AG20443 (cell line): ENCODE measurements at places on chromosomes 2 and 18.

- no peak for DNase-seq
Measured at GRCh38 chr2:16050908-16051489, 110.6 kb downstream of the MYCN start.

DNA sequence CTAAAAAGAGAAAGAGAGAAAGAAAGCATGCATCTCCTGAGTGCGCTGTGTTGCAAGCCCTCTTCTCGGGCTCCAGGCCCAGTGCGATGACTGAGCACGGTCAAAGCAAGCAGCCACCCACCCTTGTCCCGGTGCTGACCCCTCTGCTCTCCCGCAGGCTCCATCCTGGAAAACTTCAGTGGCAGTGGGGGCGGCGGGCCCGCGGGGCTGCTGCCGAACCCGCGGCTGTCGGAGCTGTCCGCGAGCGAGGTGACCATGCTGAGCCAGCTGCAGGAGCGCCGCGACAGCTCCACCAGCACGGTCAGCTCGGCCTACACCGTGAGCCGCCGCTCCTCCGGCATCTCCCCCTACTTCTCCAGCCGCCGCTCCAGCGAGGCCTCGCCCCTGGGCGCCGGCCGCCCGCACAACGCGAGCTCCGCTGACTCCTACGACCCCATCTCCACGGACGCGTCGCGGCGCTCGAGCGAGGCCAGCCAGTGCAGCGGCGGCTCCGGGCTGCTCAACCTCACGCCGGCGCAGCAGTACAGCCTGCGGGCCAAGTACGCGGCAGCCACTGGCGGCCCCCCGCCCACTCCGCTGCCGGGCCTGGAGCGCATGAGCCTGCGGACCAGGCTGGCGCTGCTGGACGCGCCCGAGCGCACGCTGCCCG lies 252.5 kb downstream of the GLI2 start:
- no peak for DNase-seq

DNA sequence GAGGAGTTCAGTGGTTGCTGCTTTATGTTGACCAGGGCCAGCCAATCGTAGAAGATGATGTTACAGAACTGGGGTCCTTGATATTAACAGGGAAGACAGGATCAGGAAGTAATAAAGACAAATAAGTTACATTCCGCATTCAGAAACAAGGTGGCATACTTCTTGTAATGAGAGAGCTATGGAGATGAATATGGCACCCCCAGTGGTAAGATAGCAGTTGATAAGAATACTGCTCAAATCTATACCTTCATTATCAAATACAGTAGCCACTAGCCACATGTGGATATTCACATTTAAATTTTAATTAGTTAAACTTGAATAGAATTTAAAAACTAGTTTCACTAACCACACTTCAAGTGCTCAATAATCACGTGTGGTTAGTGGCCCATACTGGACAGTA lies 290.4 kb upstream of the RBMS1 start:
- no peak for DNase-seq

DNA sequence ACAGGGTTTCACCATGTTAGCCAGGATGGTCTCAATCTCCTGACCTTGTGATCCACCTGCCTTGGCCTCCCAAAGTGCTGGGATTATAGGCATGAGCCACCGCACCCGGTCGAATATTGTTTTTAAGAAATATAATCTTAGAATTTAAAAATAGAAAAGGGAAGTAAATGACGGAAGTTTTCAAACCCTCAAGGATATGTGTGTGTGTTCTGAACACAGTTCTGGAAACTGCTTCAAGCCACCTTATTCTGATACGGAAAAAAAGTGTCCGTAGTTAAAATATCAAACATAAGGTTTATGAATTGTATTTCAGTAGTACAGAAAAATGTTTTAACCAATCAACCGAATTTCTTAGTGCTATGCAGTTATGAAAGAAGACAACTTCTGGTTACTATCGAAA lies 115.9 kb downstream of the UPP2 start:
- no peak for DNase-seq

DNA sequence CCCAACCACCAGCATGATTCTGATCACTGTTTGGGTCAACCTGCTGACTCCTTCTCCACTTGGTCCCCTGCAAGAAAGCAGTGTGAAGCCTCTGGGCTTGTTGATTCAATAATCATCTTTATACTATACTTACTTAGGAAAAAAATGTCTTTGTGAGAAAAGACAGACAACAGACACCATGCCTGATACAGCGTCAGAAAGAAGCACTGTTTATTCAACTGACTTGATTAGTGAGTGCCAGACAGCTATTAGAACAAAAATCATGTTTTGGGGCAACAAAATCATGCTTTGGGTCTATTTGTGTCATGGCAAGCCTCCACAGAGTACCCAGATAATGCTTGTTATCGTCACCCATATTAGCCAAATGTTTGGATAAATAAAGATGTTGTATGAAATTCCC lies 58.7 kb upstream of the ATL2 start:
- DNase-seq, result no peak

DNA sequence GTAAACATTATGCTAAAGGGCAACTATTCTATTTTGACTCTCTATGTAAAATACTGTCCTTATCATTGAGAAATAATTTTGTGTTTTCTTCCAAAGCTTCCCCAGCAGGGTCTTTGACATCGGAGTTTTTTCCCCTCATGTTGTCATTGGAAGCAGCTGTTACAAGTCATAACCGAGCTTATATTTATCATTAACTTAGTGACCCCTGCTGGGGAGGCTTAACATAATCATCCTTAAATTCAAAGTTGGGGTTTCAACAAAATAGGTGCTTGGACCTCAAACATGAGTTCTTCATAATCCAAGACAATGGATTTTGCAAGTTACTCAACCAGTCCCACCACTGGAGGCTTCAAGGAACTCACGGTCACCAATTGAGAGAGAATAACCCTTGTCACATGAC lies 330.9 kb downstream of the DCC start:
- no peak for DNase-seq

DNA sequence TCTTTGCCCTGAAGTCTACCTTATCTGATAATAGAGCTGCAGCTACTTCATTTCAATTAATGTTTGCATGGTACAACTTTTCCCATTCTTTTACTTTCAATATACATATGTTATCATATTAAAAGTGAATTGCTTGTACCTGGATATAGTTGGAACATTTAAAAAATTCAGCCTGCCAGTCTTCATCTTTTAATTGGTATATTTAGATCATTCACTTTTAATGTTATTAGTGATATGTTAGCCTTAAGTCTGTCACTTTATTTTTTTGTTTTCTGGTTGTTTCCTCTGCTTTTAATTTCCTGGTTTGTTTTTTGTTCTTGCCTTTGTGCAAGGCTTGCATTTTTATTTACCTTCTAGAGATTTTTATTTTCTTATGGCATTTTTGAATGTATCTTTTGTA lies 158.2 kb downstream of the GALNT1 start:
- no peak for DNase-seq

GRCh38 chr2:145743011-145743410 lies 1223.1 kb upstream of the ZEB2 start:
- DNase-seq, result no peak

- DNase-seq, result no peak
Measured at GRCh38 chr18:44562986-44563385, 117.7 kb upstream of the SETBP1 start.

DNA sequence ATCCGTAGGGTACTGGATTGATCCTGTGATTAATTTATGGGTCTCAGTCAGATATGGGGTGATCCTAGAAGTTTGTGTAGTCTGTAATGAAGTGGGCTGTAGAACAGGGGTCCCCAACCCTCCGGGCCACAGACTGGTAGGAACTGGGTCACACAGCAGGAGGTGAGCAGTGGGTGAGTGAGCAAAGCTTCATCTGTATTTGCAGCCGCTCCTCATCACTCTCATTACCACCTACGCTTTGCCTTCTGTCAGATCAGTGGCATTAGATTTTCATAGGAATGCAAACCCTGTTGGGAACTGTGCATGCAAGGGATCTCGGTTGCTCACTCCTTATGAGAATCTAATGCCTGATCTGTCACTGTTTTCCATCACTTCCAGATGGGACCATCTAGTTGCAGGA lies 48.8 kb downstream of the EML4 start:
- no peak for DNase-seq

DNA sequence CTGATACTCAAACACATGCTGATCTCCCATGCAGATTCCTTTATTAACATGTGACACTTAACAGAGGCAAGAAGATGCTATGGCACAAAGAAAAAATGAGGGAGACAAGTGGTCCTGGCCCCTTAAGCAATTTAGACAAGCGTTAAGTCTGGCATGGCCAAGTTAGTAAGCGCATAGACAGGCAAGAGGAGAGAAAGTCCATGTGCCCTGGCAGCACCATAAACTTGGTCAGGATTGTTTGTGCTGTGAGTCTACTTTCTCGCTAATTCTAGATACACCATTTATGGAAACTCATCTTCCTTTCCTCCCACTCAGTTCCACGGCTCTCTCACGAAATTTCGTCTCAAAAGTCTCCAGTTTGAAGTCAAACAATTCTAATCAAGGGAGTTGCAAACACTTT lies 138.9 kb downstream of the RBMS1 start:
- no peak for DNase-seq

DNA sequence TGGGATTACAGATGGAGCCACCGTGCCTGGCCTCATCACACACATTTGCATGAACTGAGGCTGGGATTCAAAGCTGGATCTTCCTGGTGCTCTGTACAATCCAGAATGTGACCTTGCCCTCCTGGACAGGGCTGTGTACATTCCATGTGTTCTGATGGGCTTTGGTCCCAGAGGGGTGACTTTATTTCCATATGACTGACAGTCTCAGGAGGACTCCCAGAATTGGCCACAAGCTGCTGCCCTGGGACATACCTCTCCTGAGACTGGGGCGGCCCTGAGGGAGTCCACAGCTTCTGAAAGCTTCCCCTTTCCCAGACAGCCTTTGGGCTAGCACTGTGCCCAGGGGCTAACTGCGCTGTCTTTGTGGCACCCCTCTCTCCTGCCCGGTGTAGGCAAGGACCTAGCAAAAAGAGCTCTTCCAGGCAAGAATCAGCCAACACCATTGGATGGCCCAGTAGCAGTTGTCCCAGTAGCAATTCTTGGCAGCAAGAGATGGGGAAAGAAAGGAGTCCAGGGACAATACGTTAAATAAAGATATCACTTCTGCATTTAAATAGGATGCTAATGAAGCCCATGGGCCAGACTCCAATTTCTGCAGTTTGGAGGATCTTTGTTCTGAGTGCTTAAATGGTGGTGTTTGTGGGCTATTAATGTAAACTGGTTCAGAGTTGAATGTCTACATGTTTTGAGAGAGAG lies 26.4 kb upstream of the ZNF532 start:
- no peak for DNase-seq

DNA sequence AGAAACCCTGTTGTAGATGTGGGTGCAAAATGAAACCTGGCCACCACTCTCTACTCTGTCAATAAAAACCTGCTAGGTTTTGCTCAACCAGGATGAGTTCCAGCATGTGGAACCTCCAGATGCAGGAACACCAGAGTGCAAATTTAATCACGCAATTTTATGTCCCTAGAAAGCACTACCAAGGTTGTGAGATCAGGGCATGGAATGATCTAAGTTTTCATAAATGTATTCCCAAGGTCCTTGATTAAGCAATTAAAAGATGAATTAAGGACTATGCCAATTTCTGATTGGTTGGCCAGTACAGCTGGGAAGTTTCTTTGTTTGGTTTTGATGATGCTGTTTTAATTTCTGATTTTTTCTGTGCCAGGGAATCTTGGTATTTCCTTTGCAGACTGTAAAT lies 179.2 kb downstream of the KCNS3 start:
- DNase-seq, result no peak

- DNase-seq, result no peak
Measured at GRCh38 chr2:23478933-23479683, 94.1 kb downstream of the KLHL29 start.

DNA sequence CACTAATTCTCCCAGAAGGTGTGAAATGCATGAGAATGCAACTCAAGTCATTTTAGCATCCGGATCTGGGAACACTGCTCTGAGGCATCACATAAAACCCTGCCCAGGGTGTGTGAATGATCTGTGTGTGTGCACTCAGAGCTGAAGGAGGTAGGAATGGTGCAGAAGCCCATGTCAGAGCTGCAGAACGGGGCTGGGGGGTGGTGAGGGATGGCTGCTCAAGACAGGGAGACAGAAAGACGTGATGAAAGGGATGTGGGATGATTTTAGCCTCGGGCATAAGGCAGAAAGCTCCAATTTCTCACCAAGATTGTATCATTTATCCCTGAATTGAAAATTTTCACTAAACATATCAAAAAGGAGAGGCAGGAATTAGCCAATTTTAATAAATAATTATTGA lies 369.1 kb downstream of the EIPR1 start:
- no peak for DNase-seq

- no peak for DNase-seq
Measured at GRCh38 chr2:30686000-30686399, 121.2 kb downstream of the CAPN13 start.

DNA sequence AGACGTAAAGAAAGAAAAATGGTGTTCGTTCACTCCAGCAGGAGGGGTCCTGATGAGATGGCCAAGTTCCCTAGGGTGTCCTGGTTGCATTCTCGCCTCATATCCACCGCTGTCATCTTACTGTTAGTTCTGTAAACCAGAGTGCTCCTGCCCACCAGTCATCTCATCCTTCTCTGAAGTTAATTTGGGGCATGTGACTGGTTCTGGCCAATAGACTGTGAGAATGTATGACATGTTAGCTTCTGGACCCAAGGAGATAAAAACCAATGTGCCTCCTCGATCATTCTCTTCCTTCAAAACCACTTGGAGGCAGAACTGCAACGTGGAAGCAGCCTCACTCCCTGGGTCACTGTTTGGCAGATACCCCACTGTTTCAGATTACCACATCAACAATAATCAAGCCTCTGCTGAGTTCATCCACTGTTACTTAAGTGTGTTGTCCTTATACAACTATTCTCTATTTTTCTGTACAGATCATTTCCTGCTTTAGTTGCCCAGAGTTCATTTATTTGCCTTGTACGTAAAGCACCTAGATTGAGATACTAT lies 759.1 kb downstream of the TSN start:
- DNase-seq, result no peak

GRCh38 chr18:27004056-27004829 lies 138.7 kb upstream of the AQP4 start:
- peak; percentile 13 for DNase-seq
